CD4-positive, alpha-beta T cell treated with Interleukin-1 beta for 1 hour (primary cell): ENCODE measurements at places on chromosomes 5 and 9.

DNA sequence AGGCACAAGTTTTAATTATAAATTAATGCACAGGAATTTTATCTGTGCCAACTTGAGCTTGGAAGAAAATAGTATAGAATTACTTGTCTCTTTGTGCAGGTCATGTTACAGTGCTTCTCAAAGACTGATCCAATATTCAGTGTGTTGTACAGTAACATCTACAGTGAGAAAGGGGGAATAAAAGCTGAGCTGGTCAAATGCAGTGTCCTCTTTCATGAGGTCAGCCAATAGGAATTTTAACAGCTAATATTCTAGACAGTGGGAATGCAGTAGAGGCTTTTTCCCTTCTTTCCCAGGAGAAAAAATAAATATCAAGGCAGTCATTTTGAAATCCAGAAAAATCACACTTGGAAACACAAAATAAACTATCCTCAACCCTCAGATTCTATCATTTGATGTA is 95.7 kb upstream of the ITGA1 start:
- no peak for DNase-seq

DNA sequence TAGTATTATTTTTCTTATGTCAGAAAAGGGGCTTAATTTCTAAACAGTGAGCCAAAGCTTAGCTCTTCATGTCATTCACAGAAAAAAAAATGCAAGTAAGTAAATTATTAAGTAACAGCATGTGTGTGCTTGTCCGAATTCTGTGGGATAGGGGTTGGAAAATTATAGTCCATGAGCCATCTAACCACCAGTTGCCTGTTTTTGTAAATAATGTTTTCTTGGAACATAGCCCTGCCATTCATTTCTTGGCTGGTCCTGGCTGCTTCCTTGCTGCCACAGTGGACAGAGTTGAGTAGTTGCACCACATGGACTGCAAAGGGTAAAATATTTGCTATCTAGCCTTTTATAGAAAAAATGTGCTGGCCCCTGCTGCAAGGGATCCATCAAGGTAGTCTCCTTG is 513.7 kb upstream of the WWC1 start:
- no peak for DNase-seq

GRCh38 chr5:113268232-113268631 is 166.6 kb downstream of the TSSK1B start:
- no peak for DNase-seq

GRCh38 chr5:100161868-100162267 is 373.3 kb upstream of the FAM174A start:
- no peak for DNase-seq

DNA sequence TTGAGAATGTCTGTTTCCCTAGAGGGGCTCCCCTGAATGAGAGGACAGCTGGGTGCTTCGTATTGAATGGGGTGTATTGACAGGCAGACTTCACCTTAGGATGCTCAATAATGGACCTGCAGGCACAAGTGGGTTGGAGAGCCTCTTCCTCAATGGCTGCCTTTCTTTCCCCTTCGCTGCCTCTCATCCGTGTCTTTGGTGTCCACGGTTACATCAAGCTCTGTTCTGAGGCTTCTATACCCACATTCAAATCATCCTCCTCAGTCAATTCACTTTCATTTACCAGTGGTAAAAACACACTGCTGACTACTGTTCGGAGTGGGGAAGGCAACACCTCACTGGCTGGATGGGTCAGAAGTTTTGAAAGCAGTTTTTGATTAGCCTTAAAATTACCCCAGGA is 20.6 kb downstream of the LIX1 start:
- DNase-seq, result no peak

- DNase-seq, result no peak
Measured at GRCh38 chr5:142753116-142753631, 17.0 kb upstream of the ARHGAP26 start.

GRCh38 chr9:36893911-36894310 is 140.2 kb downstream of the PAX5 start:
- DNase-seq, result no peak
